Non-pigmented ciliary epithelial cell (primary cell): ENCODE measurements at places on chromosomes 7 and 10.
A peak's percentile ranks its signal among the peaks of the same experiment; 100 is the strongest.

DNA sequence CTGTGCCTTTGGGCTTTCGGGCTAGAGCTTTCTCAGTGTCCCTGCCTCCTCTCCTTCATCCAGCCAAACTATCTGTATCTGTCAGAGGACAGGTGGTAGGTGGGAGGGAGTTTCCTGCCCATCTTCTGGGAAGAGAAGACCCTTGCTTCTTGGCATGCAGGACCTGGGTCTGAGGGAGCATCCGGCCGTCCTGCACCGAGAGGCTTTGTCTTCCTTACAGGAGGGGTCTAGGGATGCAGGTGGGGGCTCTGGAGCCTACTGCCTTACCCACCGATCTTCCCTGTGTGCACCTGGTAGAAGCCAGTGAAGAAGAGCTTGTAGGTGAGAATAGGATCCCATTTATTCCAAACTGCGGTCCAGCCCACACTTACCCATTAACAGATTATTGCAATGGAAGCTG, 5.8 kb upstream of the KLF6 start:
- DNase-seq, result no peak

DNA sequence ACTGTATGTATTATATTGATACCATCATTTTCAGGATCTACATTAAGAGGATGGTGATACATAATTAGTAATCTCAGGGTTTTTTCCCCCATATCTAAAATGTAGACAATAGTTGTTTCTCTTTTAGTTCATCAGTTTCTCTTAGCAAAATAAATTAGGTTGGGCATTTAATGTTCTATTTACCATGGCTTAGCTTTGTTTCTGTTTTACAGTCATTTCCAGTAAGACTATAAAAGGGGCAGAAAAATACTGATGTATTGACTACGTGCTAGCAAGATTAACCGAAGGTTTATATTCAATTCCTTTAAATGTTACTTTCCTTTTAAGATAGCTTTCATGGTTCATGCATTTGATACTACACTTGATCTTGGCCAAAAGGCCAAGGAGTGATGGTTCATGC, 26.2 kb downstream of the SUV39H2 start:
- no peak for DNase-seq

DNA sequence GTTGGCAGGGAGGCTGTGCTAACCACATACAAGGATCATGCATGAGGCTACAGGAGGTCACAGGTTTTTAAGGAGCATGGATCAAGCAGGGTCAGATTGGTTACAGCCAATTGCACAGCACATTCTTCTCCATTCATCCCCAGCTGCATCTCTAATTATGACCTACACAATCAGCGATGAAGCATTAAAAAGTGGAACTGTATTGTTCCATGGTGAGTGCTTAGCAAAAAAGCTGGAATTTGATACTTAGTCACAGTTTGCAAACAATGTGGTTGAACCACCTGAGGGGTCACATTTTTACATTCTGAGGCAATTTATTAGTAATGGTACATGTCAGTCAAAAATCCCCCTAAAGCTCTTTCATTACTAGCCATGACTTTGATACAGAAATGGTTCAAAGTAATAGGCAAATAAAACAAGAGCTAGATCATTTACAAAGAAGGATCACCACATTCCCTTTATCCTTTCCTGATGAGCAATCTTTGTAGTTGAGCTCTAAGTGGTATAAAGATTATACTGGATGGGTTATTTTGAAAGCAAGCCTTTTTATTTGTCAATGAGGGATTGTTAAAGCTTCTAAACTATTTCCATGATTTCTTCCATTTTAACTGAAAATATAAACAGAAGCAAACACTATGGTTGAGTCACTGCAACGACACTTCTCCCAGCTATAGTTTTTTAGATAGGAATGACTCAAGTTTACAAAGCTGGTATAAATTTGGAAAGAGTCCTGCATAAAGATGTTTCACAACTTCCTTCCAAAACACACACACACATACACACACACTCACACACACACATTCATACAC, 217.8 kb upstream of the SEMA3A start:
- peak; percentile 83 for DNase-seq

- peak; percentile 41 for DNase-seq
Measured at GRCh38 chr7:47954231-47954911, 6.1 kb upstream of the PKD1L1 start.

GRCh38 chr7:27130540-27131389, at the start of gene HOXA4:
Gene HOXA4 (minus strand): TSS chr7:27130757. CDS start chr7:27130733, 24 bp downstream.
- no peak for DNase-seq

- no peak for DNase-seq
Measured at GRCh38 chr10:107059872-107060271, 104.6 kb downstream of the SORCS1 start.

- DNase-seq, result peak; percentile 82
Measured at GRCh38 chr7:112481833-112482670, 1.3 kb downstream of the LSMEM1 start.

DNA sequence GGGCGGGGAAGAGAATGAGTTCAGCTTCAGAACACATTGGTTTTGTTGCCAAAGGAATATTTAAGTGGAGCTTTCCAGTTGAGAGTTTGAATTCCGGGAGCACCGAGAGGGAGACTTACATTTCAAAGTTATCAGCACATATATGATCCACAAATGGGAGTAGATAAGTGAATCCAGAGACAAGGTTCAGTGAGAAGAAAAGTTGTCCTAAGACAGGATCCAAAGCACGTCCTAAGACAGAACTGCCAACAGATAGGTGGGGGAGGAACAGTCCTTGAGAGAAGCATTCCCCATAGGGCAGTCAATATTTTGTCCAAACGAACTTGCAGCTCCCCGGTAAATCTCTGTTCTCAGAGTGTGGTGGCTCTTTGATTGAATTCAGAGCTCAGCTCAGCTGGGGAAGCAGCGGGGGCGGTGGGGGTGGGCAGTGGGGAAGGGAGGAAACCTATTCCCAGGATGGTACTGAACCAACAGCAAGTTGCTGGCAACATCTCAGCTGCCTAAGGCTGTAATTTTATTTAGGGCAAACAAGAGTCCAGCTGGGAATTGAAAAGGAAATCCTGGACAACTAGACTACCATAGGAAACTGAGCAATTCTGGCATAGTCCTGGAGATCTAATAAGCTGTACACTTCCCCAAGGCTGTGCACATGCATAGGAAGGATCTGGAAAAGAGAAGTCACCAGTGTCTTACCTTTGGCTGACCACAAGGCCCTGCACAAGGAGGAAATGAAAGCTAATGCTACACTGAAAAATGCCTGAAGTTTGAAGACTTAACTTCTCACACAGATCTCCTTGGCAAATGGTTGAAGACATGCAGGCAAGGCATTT, 94.2 kb upstream of the CXCL12 start:
- DNase-seq, result no peak

DNA sequence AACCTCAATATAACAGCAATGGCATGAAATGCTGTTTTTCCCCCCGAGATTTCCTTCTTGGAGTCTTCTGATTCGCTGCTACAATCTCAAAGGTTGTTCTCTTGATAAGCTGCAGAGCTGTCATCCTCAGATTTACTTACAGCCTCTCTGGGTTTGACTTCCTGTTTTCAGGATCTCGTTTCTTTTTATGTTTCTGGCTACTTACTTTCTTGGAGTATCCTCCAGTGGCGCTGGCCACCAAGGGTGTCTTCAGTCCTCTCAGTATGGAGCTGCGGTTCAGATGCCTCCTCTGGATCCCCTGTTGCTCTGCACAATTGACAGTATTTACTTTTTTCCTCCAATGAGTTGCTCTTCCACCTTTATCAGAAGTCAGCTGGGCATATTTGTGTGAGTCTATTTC, 152.0 kb upstream of the TMEM72 start:
- no peak for DNase-seq

DNA sequence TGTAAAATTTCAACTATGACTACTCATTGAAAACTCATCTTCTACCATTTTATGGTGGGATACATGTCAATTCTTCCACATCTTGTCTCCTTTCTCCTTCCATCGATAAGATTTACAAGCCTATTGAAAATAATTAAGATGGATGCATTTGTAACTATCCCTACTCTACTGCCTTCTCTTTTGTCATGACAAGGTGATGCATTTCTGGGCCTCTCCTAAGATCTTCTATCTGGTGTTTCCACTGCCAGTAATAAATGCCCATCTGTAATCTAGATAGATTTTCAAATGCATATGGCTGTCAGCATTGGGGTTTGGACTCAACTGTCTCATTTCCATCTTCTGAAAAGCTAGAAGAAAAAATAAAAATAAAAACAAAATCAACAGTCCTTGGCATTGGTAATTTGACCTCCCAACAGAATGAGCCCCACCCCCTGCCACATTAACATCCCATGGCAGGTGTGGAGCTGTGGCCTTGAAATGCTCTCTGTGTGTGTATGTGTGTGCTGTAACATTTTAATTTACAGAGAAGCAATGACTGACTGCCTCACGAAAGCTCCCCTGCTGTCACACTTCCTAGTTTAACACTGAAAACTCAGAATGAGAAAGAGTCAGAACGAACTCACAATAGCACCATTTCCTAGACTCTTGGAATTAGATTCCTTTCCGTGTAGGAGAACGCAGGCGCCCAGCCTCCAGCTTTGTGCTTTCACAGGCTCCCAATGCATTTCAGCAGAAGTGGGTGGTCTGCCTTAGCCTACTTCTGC, 74.2 kb downstream of the RHOBTB1 start:
- DNase-seq, result no peak

DNA sequence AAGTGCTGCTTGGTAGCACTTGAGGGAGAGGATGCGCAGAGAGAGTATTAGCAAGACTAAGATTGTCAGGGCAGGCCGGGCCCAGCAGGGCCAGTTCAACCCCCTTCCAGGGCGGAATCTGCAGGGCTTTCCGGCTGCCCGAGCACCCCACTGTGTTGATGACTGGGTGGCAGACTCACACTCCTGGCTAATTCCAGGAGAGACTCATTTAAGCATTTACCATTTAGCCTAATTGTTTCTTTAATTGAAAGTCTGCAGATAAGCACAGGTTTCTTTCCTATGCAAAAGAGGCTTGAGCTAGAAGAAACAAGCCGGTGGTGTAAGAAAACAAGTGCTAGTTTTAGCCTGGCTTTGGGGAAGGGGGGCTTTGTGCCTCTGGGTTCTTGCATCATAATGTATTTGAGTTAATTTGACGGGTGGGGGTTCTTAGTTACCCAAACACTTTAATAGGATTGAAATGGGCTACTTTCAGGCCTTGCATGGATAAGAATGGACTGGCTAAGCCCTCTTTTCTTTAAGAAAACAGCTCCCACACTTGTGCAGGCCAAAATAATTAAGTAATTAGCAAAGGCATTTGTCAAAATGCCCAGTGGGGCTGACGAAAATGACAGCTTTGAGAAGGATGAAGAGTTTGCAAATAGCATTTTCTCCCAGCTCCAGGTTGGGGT, 201.3 kb downstream of the MYOF start:
- no peak for DNase-seq

DNA sequence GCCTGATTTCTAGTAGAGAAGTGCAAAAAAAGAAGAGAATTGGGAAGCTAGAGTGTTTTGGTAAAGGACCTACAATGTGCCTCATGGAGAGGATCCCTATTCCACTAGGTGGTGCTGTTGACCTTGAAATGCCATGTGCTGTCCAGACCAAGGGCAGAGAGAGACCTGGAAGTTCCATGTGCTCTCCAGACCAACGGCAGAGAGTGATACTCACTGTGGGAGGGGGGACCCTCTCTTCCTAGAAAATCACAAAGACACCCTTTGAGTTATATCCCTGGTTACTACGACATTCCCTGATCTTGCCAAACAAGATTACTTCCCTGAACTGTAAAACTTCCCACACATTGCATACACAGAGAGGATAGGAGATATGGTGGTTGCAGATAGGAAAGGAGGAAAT, 212.7 kb upstream of the ZNF804B start:
- no peak for DNase-seq

DNA sequence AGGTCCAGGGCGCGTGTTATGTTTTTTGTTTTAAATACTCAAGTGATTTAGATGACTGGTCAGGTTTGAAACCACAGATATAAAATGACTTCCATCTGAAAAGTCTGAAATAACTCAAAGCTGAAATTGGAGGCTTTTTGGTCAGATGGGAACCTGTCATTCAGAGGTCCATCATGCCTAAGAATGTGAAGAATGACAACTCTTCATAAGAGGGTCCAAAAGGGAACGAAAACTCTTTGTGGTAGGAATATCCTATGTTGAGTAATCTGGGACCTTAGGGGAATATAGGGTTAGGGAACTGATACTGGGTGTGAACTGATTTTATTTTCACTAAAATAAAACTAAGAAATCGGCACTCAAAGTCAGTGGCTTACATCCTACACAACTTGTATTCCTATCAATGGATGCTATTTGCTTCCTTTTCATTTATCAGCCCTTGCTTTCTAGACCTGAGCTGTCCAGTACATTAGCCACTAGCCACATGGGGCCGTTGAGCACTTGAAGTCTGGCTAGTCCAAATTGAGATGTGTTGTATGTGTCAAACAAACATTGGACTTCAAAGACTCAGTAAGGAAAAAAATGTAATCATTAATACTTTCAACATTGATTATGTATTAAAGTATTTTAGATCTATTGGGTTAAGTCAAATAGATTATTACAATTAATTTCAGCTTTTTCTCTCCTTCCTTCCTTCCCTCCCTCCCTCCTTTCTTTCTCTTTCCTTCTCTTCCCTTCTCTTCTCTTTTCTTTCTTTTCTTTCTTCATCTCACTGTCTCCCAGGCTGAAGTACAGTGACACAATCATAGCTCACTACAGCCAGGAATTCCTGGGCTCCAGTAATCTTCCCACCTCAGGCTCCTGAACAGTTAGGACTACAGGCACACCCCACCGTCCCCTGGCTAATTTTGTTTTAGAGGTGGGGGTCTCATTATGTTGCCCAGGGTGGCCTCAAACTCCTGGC, 56.5 kb upstream of the KDM7A start:
- DNase-seq, result no peak

GRCh38 chr7:55405856-55406541, 40.9 kb downstream of the LANCL2 start:
- no peak for DNase-seq

- no peak for DNase-seq
Measured at GRCh38 chr10:119197921-119198320, 9.4 kb upstream of the GRK5 start.

GRCh38 chr10:125154529-125154928, 5.8 kb downstream of the CTBP2 start:
- no peak for DNase-seq

DNA sequence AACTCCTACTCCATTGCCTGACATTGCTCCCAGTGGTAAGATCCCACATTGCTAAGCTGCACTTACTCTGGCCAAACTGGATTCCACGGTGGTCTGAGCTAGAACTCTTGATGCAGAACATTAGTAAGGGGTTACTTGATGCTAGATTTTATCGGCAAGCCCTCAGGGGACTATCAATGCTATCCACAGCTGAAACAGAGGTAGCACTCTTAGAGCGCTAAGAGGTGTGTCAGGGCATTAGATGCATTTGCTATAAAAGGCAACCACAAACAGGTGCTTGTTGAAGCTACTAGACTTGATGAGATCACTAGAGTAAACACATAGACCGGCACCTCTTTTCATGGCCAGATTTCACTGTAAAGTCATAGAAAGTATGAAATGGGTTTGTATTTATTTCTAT, 116.3 kb downstream of the MDFIC start:
- no peak for DNase-seq

DNA sequence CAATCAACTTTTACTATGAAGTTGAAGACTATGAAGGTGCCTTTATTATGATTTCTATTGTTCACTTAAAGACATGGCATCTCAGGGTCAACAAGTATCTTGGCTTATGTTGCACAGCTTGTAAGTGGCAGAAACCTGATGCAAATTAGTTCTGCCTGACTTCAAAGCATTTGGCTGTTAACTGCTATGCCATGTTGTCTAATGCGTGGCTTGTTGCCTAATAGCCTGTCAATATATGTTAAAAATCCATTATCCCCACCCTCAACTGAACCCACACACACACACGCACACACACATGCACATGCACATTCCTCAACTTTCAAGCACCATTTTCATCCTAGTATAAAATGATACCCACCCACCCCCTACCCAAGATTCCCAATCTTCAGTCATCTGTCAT, 217.1 kb downstream of the NRG3 start:
- no peak for DNase-seq

GRCh38 chr10:34190580-34190979, 624.5 kb downstream of the PARD3 start:
- no peak for DNase-seq
